ENCODE measurements at places on chromosomes 13 and 19. TPM values are rescaled to one million over a fixed set of nuclear protein-coding genes. Genes with fewer than 3 reads are reported as not detected.

Gene CYP2F1
- not detected for total RNA-seq

Gene SYNGR4
- not detected for total RNA-seq

GRCh38 chr13:108917581-108917980, 288.2 kb downstream of the MYO16 start:
- no peaks in the 10 kb centered on the region for H3K36me3 ChIP-seq
- no peak for DNase-seq
- no peaks in the 10 kb centered on the region for H3K27me3 ChIP-seq
- H3K27ac ChIP-seq = peak overlapping the region; percentile 71
- H3K4me1 ChIP-seq = peaks cover 7% of the 10 kb centered on the region
- no peak overlapping the region for H3K4me3 ChIP-seq

DNA sequence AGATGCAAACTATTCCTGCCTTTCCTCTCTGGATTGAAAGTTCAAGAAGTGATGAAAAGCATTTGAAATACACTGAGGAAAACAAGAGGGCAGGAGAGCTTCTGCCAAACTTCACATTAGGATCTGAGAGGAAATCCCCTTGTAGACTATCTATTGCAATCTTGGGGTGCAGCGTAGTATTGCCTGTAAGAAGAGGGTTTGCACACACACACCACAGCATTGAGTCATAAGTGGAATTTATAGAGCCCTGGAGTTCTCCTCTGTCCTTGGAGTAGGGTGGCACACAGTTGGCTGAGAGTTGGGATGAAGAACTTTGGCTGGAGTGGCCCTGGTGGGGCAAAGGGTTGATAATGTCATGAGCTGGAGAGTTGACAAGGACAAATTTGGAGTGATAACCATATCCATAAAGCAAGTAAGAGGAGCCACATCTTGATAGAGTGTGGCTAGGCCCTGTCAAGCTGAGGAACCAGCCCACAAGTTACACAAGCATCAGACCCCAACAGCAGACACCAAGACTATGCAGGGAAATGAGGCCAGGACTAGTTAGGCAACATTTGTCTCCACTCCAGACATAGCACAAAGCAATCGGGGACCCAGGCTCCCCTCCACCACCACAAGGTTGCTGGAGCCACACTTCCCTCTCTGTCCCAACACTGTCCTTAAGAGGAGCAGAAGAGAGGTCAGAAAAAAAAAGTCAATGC, 520.9 kb downstream of the KLF5 start:
- no peaks in the 10 kb centered on the region for H3K27me3 ChIP-seq
- DNase-seq = no peak
- no peaks in the 10 kb centered on the region for H3K4me1 ChIP-seq
- no peaks in the 10 kb centered on the region for H3K36me3 ChIP-seq

GRCh38 chr19:28583713-28584112, 629.2 kb downstream of the UQCRFS1 start:
- no peak overlapping the region for H3K27ac ChIP-seq
- no peaks in the 10 kb centered on the region for H3K27me3 ChIP-seq
- no peaks in the 10 kb centered on the region for H3K36me3 ChIP-seq
- H3K4me3 ChIP-seq = no peak overlapping the region
- no peak for DNase-seq
- H3K4me1 ChIP-seq = no peaks in the 10 kb centered on the region
